NCI-H2081 (cell line): ENCODE measurements at places on chromosomes 12 and 14.

GRCh38 chr14:84442521-84442920, 1087.4 kb upstream of the FLRT2 start:
- peak; percentile 13 for DNase-seq

GRCh38 chr12:34336619-34337465, 314.5 kb downstream of the ALG10 start:
- no peak for DNase-seq

- no peak for DNase-seq
Measured at GRCh38 chr14:69214393-69214792, 23.1 kb downstream of the EXD2 start.

- DNase-seq, result no peak
Measured at GRCh38 chr12:88570103-88570502, 10.2 kb downstream of the KITLG start.

DNA sequence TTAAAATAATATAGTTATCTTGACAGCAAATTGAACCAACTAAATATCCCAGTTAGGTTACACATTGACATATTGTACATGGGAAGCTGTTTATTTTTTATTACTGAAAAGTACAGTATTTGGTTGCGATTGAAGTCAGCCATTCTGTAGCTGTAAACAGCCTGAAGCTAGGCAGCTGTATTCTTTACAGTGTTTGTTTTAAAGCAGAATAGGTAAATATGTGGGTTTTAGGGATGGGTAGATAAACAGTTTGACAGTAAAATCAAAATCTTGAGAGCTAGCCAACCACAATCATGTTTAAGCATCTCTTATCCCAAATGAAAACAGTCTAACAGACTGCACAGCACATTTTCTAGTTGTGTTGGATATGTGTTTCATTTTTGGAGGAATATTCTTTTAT, 45.7 kb downstream of the TTC6 start:
- DNase-seq, result no peak

DNA sequence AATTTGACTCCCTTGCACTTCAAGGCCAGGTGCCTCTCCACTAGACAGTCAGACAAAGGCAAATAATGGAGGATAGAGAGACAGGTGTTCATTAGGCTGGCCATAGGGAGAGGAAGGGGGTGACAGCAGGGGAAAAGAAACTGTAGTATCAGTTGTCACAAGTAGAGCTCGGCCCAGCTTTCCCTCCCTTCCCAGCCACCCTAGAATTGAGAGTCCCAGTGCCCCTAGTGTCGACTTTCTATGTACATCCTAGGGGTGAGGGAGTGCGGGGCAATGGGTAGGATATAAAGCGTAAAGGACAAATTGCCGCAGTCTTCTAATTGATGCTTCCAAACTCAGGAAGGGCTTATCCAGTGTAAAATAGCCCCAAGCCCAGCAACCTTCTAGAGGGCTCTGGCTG, 39.0 kb downstream of the BAZ2A start:
- DNase-seq, result peak; percentile 27

DNA sequence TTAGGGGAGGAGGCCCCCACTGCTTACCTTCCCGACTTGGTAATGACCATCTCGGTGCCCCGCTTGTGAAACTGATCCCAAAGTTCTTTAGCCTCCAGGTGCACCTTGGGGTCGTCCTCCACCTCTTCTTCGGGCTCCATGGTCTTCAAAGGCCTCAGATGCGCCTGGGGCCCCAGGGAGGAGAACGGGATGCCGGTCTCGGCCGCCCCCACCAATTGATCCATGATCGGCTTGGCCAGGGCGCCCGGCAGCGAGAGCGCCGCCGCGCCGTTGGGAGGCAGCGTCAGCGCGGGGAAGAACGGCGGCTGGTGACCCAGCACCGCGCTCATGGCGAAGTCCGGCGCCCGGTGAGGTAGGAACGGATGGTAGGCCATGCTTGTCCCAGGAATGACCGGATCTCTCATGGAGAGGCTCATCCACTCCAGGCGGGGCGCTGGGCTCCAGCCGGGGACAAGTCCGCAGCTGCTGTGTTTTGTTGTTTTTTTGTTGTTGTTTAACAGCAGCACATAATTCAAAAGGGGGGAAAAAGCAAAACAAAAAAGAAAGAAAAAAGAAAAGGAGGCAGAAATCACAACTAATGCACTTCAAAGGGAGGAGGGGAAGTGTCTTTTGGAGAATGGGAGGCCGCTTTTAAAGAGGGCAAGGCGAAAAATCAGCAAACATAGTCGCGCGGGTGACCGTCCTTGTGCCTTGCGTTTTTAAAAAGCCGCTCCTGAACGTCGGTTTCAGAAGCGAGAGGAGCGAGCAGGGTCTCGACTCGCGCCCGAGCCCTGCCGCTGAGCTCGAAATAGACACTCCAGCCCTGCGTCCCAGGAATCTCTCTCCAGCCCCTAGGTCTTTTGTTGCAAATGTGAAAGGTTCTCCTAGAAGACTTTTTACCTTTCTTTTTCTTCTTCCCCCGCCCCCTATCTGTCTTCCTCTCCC, 928 bp downstream of the TBX3 start:
- no peak for DNase-seq

GRCh38 chr12:7361265-7361664, 57.4 kb downstream of the ACSM4 start:
- DNase-seq, result no peak

GRCh38 chr14:90288651-90289355, 32.5 kb downstream of the PSMC1 start:
- DNase-seq, result peak; percentile 86

- DNase-seq, result no peak
Measured at GRCh38 chr12:113260127-113260526, 38.9 kb downstream of the TPCN1 start.

DNA sequence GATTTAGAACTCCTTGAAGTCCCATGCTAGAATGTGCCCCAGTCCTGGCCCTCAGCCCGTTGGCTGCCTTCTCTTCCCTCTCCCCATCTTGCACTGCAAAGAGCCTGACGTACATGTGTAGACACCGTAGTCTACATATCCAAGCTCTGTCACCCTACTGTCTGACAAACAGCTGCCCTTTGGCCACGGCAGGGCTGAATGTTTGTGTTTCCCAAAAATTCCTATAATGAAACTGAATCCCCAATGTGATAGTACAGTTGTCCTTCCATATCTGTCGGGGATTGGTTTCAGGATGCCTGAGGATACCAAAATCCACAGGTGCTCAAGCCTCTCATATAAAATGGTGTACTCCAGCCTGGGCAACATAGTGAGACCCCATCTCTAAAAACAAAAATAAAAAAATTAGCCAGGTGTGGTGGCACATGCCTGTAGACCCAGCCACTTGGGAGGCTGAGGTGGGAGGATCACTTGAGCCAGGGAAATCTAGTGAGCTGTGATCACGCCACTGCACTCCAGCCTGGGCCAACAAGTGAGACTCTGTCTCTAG, 12.3 kb upstream of the TFCP2 start:
- no peak for DNase-seq

DNA sequence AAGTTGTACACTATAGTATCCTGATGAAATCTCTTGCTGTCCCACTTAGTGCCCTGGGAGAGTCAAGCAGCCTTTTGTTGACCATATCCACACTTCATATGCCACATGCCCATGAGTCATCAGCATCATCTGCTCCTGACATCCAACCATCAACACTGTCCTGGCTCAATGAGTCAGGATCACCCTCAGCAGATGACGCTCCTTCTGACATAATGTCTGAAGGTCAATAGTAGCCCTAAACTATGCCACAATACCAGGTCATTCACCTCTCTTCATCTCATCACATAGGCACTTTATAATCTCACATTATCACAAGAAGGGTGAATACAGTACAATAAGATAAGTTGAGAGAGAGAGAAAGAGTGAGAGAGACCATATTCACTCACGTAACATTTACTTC, 369.0 kb upstream of the FAR2 start:
- no peak for DNase-seq

GRCh38 chr12:105876396-105876927, 262.3 kb downstream of the NUAK1 start:
- DNase-seq, result no peak

DNA sequence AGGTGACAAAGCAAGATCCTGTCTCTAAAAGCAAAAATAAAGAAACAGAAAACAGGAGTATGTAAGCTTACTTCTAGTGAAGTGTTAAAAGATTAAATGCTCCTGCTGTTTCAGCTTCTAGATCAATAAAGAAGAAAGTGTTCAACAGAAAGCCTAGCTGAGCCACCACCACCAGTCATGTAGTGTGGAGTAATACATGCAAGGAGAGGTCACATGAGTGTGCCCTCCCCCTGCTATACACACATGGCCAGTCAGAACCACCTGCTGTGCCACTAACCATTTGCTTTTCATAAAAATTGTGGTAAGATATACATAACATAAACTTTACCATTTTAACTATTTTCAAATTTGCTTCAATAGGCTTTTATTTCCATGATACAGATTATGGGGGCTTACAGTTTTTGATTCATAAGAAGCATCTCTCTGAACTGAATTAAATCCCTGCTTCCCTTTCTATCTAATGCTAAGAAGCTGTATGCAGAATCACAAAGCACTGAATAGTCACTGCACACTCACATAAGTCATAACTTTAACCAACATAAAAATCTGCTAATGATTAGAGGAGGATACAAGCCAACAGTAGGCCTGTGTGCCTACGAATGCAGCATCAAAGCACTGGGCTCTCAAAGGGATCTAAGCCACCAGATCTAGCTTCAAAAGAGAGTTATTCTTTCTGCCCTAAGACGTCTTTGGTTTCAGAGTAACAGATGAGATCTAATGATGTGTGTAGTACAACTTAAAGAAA, 515.5 kb downstream of the C12orf50 start:
- no peak for DNase-seq

- no peak for DNase-seq
Measured at GRCh38 chr12:65836419-65837197, 12.3 kb downstream of the HMGA2 start.

DNA sequence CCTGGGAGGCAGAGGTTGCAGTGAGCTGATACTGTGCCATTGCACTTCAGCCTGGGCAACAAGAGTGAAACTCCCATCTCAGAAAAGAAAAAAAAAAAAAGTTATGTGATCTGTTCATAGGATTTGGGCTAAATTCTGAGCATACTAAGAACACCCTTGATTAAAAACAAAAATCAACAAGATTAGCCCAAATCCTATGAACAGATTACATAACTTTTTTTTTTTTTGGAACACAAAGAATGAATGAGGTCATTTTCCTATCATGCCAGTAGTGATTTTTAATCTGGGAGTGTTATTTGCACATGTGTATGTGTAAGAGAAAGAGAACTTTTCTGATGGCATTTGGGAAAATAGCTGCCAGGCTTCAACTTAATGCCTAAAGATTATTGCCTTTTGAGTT, 208.7 kb downstream of the ERC1 start:
- DNase-seq, result no peak

DNA sequence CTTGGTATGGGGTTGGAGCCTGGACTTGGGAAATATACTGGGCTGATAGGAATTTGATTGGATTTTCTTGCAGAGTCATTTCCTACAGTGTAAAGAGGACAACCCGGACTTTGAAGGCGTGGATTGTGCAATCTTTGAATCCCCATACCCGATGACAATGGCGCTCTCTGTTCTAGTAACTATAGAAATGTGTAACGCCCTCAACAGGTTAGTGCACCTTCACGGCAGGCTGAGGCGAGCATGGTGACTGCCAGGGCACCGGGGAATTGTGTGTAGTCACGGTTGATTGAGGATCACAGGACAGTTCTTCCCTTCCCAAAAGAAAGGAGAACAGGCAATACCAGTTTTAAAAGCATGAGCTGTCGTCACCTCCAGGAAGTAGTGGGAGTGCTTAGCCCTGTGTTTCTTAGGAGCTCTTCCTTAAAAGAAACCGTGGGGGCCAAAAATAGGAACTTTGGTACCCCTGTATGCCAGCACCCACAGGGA, 58.3 kb downstream of the ANAPC7 start:
- DNase-seq, result no peak

DNA sequence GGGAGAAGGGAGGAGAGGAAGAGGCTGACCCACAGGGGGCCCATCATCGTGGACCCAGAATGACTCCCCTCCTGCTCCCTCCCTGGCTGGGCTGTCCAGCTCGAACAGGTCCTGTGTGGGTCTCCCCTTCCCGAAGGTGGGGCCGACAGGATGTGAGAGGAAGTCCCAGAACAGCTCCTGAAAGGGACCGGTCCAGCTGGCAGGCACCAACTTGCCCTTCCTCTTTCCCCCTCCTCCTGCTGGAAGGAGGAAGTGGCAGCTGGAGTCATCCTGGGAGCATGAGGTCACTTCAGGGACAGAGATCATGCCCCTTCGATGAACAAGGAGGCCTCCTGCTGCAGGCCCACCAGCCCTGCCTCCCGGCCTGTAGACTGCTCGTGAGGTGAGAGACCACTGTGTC, 35.0 kb upstream of the BEGAIN start:
- DNase-seq, result no peak

- DNase-seq, result no peak
Measured at GRCh38 chr12:47774663-47775062, 1.6 kb downstream of the SLC48A1 start.

DNA sequence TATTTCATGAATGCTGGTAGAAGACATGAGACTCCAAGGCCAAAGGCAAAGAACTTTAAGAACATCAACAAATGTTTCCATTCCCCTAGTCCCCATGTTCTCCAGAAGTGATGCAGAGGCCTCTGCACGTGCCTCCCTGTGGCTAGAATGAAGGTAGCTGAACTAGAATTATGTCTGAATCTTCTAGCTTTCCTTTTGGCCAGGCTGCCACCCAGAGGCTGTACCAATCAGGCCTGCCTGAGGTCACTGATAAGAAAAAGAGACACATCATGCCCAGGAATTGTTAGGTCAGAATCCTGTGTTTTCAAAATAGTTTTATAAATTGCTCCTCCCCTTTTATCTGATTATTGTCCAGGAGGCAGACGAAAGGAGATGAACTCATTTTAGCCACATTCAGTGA, 188.0 kb upstream of the SLC16A7 start:
- no peak for DNase-seq

GRCh38 chr12:57822392-57823130, 4.0 kb upstream of the AVIL start:
- DNase-seq, result no peak

DNA sequence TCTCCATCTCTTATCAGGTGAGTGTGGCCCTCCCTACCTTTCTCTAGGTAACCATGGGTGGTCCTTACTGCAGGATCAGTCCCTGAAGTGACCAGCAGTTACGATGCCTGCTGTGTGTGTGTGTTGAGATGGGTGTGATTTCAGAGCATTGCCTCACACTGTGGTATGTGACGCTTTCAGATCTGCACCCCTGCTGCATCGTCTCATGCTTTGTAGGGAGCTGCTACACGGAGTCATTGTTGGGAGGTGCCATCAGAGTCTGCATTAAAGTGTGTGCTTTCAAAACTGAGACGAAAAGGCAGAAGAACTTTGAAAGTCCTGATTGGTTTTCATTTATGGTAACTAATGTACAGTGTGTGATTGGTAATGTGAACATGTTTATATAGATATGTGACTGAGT, 150.5 kb downstream of the PELI2 start:
- no peak for DNase-seq

DNA sequence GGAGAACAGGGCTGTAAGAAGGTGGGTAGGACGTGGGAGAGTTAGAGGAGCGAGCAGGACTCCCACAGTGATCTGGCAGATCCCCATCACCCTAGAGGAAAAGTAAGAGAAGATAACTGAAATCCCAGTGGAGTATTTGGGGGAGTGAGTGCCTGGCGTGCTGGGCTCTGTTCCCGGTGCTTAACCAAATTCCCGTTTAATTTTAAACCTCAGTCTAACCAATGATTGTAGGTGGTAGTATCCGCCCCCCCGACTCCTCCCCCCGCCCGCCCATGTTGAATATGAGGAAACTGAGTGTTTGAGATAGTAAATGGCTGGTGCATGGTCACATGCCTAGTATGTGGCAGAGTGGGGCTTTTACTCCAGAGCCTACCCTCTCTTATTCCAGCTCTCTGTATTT, 1.2 kb downstream of the TARBP2 start:
- no peak for DNase-seq
